ENCODE measurements at places on chromosomes 13 and 19. TPM values are rescaled to one million over a fixed set of nuclear protein-coding genes. Genes with fewer than 3 reads are reported as not detected.

The ZNF737 gene
- polyA plus RNA-seq, result 5.0 TPM

The ZNF709 gene
- polyA plus RNA-seq, result 0.59 TPM

The CDC34 gene
- 75.2 TPM for polyA plus RNA-seq

The KLK15 gene
- not detected for polyA plus RNA-seq

The ZNF583 gene
- 4.4 TPM for polyA plus RNA-seq

The ZNF181 gene
- 3.2 TPM for polyA plus RNA-seq

The MEF2B gene
- polyA plus RNA-seq, result 0.39 TPM

The AXL gene
- 190 TPM for polyA plus RNA-seq
